Naive B cell (primary cell): ENCODE measurements at places on chromosomes 1 and 21. TPM values are rescaled to one million over a fixed set of nuclear protein-coding genes. Genes with fewer than 3 reads are reported as not detected.

Gene NHLH1
- polyA plus RNA-seq, result not detected

Gene PDC
- polyA plus RNA-seq, result not detected

Gene HAO2
- not detected for polyA plus RNA-seq

Gene CTPS1
- polyA plus RNA-seq, result 13.8 TPM

Gene LORICRIN
- not detected for polyA plus RNA-seq

Gene AQP10
- polyA plus RNA-seq, result not detected
